CD4-positive, alpha-beta T cell (primary cell): ENCODE measurements at places on chromosomes 5 and 9.

- no peaks in the 10 kb centered on the region for H3K4me1 ChIP-seq
- H3K36me3 ChIP-seq, result no peaks in the 10 kb centered on the region
- no peak overlapping the region for H3K4me3 ChIP-seq
- H3K27ac ChIP-seq, result no peak overlapping the region
These were observed 114.6 kb downstream of the GABRB2 start for GRCh38 chr5:161431963-161432362.

GRCh38 chr9:76311537-76311936, 82.7 kb downstream of the RFK start:
- H3K27me3 ChIP-seq, result peaks cover 5% of the 10 kb centered on the region
- no peaks in the 10 kb centered on the region for H3K4me1 ChIP-seq
- H3K27ac ChIP-seq, result no peak overlapping the region
- DNase-seq, result no peak

DNA sequence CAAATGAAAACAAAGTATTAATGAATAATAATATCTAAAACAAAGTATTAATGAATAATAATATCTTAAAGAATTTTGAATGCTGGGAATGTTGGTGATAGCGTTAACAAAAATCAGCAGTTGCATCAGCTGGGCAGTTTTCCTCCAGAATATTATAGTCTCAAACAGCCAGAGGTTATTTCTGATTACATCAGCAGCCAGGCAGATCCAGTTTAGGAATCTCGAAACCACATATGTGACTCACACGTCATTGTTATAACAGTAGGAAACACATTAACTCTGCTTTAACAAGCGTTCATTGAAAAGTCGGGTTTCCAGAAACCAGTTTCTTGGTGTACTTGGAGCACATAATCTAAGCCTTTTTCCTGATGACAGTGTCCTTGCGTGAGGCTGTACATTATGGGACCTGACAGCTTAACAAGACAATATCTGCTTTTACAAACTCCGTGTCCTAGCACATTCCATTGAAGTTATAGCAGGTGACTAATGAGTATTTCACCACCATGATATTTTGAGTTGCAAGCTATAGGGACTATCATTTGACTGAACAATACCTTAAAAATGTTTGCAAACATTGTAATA, 559.5 kb upstream of the KLF4 start:
- H3K4me1 ChIP-seq, result no peaks in the 10 kb centered on the region
- no peak overlapping the region for H3K27ac ChIP-seq
- no peak overlapping the region for H3K4me3 ChIP-seq
- no peak for DNase-seq

DNA sequence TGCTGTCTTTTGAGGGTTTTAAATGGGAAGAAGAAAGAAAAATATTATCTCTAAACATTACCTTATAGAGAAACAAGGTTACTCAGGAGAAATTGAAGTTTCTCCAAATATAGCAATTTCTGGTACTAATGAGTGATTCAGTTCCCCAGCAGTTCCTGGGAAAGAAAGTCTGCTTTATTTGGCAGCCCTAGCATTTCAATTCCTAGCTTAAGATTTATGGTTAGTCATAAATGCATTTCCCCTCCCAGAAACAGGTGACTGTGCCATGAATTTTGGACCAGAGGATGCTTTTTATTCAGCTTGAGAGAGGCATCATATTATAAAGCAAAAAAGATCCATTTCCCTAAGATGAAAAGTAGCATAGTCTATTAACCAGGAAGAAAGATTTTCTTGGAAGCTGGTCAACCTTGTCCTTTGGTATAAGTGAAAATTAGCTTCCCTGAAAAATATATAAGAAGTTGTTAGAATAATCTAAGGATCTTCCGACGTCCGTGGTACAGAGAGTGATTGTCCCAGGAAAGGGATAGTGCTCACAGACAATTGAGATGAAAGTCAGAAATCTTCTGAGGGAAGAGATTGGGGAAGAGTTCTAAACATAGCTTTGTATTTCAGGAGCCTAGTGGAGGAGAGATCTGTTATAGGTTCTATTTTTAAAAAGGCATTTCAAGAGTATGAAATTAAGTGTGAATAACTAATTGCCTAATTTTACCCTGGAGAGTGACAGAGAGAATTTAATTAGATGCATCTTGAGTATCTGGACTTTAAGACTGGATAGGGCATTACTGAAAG, 164.9 kb downstream of the ESM1 start:
- H3K4me1 ChIP-seq, result no peaks in the 10 kb centered on the region
- no peaks in the 10 kb centered on the region for H3K36me3 ChIP-seq
- no peak for DNase-seq
- H3K27me3 ChIP-seq, result no peaks in the 10 kb centered on the region
- no peak overlapping the region for H3K27ac ChIP-seq
